ENCODE measurements at places on chromosomes 4 and X. TPM values are rescaled to one million over a fixed set of nuclear protein-coding genes. Genes with fewer than 3 reads are reported as not detected.

The IL15 gene
- total RNA-seq: 0.91 TPM

The LAMTOR3 gene
- total RNA-seq: 28.8 TPM

DNA sequence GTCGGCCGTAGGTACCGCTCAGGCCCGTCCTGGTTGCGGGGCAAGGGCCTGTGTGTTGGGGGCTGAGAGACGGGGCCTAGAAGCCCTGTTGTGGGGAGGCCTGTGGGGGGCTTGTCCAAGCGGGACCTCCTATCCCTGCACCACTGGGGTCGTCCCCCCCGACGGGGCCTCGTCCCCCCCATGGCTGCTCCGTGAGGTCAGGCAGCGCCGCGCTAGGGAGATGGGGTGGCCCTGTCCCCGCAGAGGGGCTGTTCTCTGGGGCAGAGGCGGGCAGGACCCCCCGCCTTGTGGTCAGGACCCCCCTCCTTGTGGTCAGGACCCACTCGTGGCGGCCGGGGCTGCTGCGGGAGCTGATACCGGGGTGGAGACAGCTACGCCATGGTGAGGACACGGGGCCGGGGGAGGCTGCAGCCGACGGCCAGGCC is 12.1 kb upstream of the GTPBP6 start:
- H3K27me3 ChIP-seq: no peaks in the 10 kb centered on the region
- H3K4me1 ChIP-seq: no peaks in the 10 kb centered on the region
- no peak overlapping the region for H3K4me3 ChIP-seq
- no peak for DNase-seq
- no peak overlapping the region for H3K27ac ChIP-seq

DNA sequence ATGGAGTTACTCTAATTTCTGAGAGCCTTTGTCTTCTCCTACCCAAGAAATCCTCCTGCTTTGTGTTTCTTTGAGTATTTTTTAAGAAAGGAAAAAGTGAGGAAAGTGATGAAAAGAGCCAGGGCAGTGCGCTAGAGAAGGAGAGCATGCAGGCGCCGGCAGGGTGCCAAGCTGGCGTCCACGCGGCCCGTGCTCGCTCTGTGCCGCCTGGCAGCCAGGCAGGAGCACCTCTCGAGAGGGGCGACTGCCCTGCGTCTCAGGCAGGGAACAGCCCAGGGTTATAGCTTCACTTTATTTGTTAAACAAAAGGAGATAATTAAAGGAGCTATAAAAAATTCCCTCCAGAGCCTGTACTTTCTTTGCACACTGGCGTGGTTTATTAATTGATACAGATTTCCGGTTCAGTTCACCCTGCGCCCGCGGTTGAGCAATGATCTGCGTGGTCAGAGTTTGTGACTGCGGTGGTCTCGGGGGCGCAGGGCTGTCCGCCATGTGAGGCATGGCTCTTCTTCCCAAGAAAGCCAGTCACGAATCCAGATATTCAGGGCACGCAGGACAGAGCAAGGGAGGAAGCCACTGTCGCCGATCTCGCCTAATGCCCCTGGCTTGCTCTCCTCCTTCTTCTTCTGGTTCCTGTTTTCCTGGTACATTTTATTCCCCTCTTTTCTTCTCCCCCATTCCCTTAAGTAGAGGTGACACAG is 110.8 kb upstream of the PAQR3 start:
- no peak overlapping the region for H3K4me3 ChIP-seq
- H3K27ac ChIP-seq: no peak overlapping the region
- no peak for DNase-seq
- no peaks in the 10 kb centered on the region for H3K36me3 ChIP-seq

GRCh38 chr4:65450899-65451298 is 219.4 kb downstream of the EPHA5 start:
- no peak overlapping the region for H3K27ac ChIP-seq
- H3K27me3 ChIP-seq: no peaks in the 10 kb centered on the region
- no peak for DNase-seq

- H3K4me3 ChIP-seq: no peak overlapping the region
- no peak for DNase-seq
- H3K27ac ChIP-seq: no peak overlapping the region
- H3K27me3 ChIP-seq: no peaks in the 10 kb centered on the region
- H3K36me3 ChIP-seq: no peaks in the 10 kb centered on the region
- no peaks in the 10 kb centered on the region for H3K4me1 ChIP-seq
Measured at GRCh38 chr4:182169987-182170386, 73.2 kb upstream of the TENM3 start.

- no peaks in the 10 kb centered on the region for H3K4me1 ChIP-seq
- no peaks in the 10 kb centered on the region for H3K36me3 ChIP-seq
- DNase-seq: no peak
- no peak overlapping the region for H3K4me3 ChIP-seq
- no peak overlapping the region for H3K27ac ChIP-seq
Measured at GRCh38 chr4:74062953-74063352, 24.5 kb upstream of the CXCL3 start.

GRCh38 chr4:112026058-112026457 is 119.2 kb upstream of the FAM241A start:
- H3K27me3 ChIP-seq: peaks cover 9% of the 10 kb centered on the region
- H3K4me3 ChIP-seq: no peak overlapping the region
- no peak overlapping the region for H3K27ac ChIP-seq
- H3K36me3 ChIP-seq: no peaks in the 10 kb centered on the region
- DNase-seq: no peak
- no peaks in the 10 kb centered on the region for H3K4me1 ChIP-seq

GRCh38 chr4:170336238-170336775 is 246.6 kb upstream of the AADAT start:
- no peaks in the 10 kb centered on the region for H3K4me1 ChIP-seq
- no peaks in the 10 kb centered on the region for H3K36me3 ChIP-seq
- H3K27me3 ChIP-seq: no peaks in the 10 kb centered on the region
- no peak overlapping the region for H3K27ac ChIP-seq
- DNase-seq: no peak
- no peak overlapping the region for H3K4me3 ChIP-seq

GRCh38 chr4:55069248-55069647 is 56.1 kb downstream of the KDR start:
- no peak for DNase-seq
- H3K27ac ChIP-seq: no peak overlapping the region
- no peak overlapping the region for H3K4me3 ChIP-seq
- H3K27me3 ChIP-seq: no peaks in the 10 kb centered on the region
- no peaks in the 10 kb centered on the region for H3K36me3 ChIP-seq

- no peaks in the 10 kb centered on the region for H3K4me1 ChIP-seq
- no peak overlapping the region for H3K27ac ChIP-seq
- no peaks in the 10 kb centered on the region for H3K27me3 ChIP-seq
- H3K36me3 ChIP-seq: no peaks in the 10 kb centered on the region
Measured at GRCh38 chrX:126847143-126847542, 27.6 kb downstream of the PRR32 start.

DNA sequence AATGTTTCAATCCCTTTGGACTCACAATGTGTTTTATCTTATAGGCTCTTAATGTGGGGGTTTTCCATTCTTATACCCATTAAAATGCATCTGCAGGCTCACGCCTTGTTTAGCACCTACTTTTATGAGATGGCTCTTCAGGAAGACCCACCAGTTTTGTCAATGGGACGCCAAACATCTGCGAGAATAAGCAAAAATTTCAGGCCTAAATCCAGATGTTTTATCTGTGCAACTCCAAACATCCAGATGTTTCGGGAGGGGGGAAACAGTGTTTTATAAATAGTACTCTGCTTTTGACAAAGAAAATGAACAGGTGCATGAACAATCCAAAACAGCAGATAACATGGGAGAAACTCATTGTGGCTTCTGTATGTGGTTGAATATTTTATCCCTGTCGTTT is 342.8 kb downstream of the DHX15 start:
- no peaks in the 10 kb centered on the region for H3K36me3 ChIP-seq
- no peak overlapping the region for H3K4me3 ChIP-seq
- DNase-seq: no peak
- no peaks in the 10 kb centered on the region for H3K4me1 ChIP-seq
- no peak overlapping the region for H3K27ac ChIP-seq
- no peaks in the 10 kb centered on the region for H3K27me3 ChIP-seq

DNA sequence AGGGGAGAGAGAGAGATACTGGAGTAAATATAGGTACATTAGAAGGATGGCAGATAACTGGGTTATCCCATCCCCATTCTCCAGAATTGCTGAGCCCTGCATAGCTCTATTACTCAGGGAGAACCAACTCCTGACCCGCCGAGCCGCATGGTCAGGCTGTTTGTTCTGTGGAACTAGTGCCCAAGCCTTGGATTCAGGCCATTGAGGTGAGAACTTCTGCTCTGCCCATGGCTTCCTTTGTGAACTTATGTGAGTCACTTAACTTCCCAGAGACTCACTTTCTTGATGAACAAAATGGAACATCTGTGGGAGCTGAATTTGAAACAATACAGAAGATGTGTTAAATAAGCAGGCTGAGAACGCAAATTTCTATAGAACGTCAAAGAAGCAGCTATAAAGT is 54.2 kb downstream of the SPATA18 start:
- no peaks in the 10 kb centered on the region for H3K36me3 ChIP-seq
- DNase-seq: no peak

- H3K4me3 ChIP-seq: no peak overlapping the region
- H3K27ac ChIP-seq: no peak overlapping the region
- no peaks in the 10 kb centered on the region for H3K4me1 ChIP-seq
- no peaks in the 10 kb centered on the region for H3K27me3 ChIP-seq
Measured at GRCh38 chr4:85268961-85269360, 206.0 kb upstream of the ARHGAP24 start.

DNA sequence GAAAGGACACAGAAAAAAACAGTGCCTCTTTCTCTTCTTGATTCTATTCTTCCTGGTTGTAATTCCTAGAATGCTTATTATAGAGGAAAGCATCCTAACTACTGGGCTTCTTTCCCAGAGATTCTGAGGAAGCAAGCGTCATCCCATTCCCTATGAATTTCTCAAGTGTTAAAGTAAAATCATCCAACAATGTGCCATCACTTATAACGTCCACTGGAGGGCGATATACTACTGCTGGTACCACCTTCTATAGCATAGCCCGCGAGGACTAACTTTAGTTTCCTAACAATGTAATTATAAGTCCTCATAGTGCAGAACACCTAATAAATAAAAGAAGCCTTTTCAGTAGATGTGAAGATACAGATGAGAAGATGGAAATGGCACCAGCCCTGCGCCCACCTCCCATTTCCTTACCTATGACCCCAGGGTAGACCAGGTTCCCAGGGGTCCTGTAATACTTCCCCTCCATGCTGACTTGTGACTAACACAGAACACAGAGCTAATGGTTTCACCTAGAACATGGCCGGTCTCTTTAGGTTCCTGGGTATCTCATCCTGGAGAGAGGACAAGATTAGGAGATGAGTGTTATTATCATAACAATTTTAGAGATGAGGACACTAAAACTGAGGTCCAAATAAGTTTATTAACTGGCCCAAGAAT is 4.2 kb downstream of the CENPVL3 start:
- H3K27ac ChIP-seq: no peak overlapping the region
- H3K4me3 ChIP-seq: no peak overlapping the region
- peak; percentile 21 for DNase-seq
- H3K27me3 ChIP-seq: peaks cover 15% of the 10 kb centered on the region
- peaks cover 3% of the 10 kb centered on the region for H3K4me1 ChIP-seq

- H3K4me3 ChIP-seq: no peak overlapping the region
- no peaks in the 10 kb centered on the region for H3K4me1 ChIP-seq
- DNase-seq: no peak
- H3K36me3 ChIP-seq: no peaks in the 10 kb centered on the region
Measured at GRCh38 chr4:150207871-150208270, 129.6 kb downstream of the DCLK2 start.

DNA sequence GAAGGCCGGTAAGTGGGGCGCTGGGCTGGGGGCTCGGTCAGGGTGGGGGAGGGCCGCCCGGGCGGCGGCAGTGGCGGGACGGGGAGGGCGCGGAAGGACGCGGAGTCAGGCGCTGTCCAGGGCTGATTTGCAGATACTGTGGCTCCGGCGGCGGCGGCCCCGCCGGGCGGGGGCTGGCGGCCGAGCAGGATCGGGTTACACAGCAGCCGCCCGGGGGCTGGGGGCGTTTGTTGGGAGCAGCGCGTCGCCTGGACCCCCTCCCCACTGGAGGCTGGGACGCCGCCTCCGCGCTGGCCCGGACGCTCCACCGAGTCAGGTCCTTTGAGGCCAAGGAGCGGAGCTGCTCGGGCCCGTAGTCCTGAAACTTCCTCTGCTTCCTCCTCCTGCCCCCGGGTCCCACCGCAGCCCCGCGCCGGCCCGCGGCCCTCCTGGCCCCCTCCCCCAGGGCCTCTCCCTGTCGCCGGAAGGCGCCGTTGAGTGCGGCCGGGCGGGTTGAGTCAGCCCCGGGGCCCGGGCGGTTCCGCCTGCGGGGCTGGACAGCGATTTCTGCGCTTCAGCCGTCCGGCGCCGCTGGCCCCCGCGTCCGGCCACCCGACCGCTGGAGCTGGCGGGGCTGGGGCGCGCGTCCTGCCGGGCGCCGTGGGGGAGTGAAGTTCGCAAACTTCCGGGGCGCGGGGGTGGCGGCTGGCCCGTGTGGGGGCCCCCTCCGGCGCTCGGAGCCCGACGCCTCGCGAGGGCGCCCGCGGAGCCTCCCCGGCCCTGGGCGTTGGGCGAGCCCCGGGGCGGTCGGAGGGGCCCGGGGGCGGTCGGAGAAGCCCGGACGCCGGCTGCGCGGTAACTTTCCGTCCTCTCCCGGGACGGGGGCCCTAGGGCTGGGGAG is 746 bp downstream of the REST start:
- peak overlapping the region; percentile 99 for H3K4me3 ChIP-seq
- peaks cover 39% of the 10 kb centered on the region for H3K4me1 ChIP-seq
- H3K27me3 ChIP-seq: peaks cover 8% of the 10 kb centered on the region
- peak overlapping the region; percentile 97 for H3K27ac ChIP-seq

DNA sequence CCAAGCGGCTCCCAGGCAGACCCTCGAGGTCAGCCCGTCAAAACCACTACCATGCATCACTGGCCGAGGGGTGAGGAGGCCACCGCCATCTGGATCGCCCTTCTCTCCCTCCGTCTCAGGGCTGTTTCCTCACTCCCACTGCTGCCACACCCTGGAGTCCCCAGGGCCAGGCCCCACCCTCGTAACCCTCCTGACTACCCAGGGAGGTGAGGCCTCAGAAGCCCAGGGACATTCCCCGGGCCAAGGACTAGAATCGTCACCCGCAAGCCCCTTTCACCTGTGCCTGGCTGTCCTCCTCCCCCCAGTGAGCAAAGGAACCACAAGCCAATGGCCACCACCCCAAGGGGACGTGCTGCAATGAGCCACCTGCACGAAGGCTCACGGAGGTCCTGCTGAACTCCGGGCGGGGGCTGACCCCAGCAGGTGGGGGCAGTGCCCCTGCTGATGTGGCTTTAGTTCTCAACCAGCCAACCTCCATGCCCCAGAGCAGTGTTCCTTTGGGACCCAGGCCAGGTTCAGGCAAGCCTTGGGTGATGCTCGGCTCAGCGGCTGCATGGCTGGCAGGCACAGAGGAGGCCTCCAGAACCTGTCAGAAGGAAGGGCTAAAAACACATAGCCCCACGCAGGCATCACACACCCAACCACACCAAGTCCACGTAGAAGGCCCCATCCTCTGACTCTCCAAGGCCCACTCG is 23.8 kb downstream of the PPP2R2C start:
- H3K27ac ChIP-seq: no peak overlapping the region
- H3K27me3 ChIP-seq: peaks cover 2% of the 10 kb centered on the region
- peaks cover 4% of the 10 kb centered on the region for H3K4me1 ChIP-seq
- no peak overlapping the region for H3K4me3 ChIP-seq
- H3K36me3 ChIP-seq: no peaks in the 10 kb centered on the region

- no peaks in the 10 kb centered on the region for H3K4me1 ChIP-seq
- no peak overlapping the region for H3K4me3 ChIP-seq
- no peak for DNase-seq
- peaks cover 16% of the 10 kb centered on the region for H3K27me3 ChIP-seq
- no peaks in the 10 kb centered on the region for H3K36me3 ChIP-seq
- H3K27ac ChIP-seq: no peak overlapping the region
Measured at GRCh38 chr4:174198828-174199227, 84.6 kb downstream of the FBXO8 start.

GRCh38 chr4:101953949-101954348 is 163.4 kb downstream of the BANK1 start:
- no peaks in the 10 kb centered on the region for H3K4me1 ChIP-seq
- H3K27ac ChIP-seq: no peak overlapping the region
- H3K4me3 ChIP-seq: no peak overlapping the region

All from activated CD8-positive, alpha-beta T cell treated with anti-CD3 and anti-CD28 coated beads, Interleukin-2, amount 10 ng/mL, durations not matched to agents 7 days and 5 days (primary cell).